ENCODE measurements at places on chromosomes 7 and 10.

- no peak for DNase-seq
Observed at GRCh38 chr10:86813101-86813500, 56.7 kb downstream of the BMPR1A start.

DNA sequence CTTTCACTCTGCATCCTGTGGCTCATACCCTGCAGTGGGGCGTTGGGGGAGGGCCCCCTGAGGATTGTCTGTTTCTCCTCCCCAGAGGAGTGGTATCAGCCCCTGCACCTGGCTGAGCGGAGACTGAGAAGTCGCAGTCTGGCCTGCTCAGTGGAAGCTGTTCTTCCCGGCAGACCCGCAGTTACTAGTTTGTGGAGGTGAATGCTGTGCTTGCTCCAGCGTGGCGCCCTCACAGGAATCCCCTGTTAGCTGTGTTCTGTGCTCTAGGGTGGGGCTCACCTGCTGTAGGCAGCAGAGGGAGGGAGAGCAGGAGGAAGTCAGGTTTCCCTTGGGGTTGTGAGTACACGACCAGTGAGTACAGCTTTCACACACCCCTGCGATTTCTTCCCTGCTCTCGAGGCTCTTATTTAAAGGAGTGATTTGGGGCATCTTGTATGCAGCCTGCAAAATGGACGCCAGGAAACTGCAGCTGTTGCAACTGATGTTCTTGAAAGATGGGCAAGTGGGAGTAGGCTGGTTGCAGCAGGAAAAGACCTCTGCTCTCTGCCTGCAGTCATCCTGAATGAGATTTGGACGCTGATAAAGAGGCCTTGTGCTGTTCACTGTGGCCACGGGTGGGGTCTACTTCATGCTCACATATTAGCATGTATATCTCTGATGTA is 66.4 kb downstream of the HK1 start:
- DNase-seq: no peak

DNA sequence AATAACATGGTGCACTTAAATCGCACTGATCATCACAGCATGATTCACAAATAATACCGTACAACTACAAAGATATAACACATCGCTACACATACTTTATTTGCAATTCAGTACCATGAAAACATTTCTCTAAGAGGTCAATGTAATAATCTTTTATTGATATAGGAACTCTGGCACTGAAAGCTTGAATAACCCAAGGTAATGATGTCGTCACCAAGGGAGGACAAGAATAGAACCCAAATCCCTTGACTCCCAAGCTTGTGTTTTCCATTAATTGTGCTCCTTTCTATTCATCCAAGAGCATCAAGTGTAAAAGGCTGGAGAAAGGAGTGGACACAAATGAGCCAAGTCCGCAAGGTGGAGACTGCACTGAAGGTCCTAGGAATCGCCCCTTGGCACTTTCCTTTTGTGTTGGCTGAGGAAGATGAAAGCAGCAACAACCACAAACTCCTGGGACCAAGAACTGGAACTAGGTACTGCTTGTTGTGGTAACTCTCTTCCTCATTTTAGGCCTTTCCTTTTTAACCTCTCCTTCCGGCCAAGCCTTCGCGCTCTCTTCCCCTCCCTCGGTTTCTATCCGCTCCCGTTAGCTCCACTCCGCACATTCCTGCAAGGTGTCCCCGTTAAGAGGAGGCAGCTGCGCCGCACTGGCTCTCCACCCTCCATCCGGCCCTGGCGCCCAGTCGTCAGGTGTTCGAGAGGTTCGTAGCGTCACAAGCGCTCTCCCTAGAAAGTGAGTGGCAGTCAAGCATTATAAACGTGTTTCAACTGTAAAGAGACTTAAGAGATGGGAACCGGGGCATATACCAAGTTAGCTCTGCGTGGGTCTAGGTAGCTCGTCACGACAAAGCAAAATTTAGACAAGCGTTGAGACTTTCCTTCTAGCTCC is 1.0 kb upstream of the CBLL1 start:
- DNase-seq: no peak

DNA sequence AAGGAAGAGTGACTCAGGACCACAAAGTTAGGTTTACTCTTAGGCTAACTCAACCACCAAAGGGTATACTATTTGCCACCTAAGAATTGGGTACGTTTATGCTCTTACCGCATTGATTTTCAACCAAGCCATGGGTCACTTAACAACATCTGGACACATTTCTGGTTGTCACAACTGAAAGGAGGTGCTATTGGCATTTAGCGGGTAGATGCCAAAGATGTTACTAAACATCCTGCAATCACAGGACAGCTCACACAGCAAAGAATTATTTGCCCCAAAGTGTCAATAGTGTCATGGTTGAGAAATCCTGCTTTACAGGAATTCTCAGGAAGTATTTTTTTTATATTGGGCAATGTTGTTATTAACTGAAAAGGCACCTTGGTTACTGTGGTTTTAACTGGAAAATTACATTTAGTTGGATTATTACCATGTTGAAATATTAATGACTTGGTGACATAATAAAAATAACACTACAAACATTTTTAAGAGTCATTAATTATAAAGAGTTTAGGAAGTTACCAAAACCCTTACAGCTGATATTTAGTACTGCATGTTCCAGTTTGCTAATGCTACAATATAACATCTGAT is 185.0 kb upstream of the TMEM196 start:
- DNase-seq: no peak

GRCh38 chr10:122468307-122468925 is 7.1 kb downstream of the HTRA1 start:
- DNase-seq: no peak

DNA sequence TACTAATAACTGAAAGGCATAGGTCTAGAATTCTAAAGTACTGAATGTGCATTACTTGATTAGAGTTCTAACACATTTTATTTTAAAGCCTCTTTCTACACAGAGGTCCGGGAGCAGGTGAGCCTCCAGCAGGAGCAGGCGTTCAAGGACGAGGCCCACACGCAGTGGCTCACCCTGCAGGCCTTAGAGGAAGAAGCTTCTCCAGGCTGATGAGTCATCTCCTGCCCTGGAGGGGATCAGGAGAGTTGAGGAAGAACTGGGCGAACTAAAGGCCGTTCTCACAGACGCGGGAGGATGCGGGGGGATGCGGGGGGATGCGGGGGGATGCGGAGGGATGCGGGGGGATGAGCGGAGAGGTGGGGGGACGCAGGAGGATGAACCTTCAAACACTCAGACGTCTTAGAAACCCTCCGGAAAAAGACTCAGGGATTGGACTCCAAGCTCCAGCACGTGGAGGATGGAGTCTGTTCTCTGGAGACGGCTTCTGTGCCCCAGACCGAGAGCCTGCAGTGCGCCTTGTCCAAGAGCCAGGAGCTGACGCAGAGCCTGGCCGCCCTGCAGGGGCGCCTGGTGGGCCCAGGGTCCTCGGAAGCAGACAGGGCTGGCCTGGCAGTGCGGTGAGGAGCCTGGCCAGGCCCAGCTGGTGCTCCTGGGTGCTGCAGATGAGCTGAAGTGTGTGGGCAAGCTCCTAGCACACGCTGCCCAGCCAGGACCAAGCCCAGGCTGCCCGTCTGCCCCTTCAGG is 433.7 kb upstream of the TPK1 start:
- no peak for DNase-seq
